ENCODE measurements at places on chromosomes 5 and 9.

GRCh38 chr5:151493665-151494064, 46.3 kb downstream of the SLC36A1 start:
- DNase-seq = no peak

- no peak for DNase-seq
Measured at GRCh38 chr9:24007185-24007584, 181.1 kb upstream of the ELAVL2 start.

GRCh38 chr9:136339173-136339957, 12.0 kb downstream of the GPSM1 start:
- DNase-seq = peak; percentile 34

DNA sequence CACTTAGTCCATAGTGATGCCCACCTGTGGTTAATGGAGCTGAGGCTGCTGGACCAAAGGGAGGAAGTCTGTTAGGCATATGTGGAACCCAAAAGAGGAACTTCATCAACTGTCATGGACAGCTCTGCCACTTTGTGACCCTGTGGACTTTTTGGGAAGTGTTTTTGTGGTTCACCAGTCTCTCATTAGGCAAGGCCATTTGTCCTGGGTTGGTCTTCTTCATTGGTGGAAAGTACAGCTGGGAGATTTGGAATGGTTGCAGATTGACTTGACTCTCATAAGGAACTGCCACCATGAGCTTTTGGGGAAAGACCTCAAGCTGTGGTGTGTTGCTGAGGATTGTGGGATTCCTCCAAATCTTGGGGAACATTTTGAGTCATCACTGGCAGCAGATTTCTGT, 31.9 kb upstream of the IL12B start:
- DNase-seq = no peak

GRCh38 chr5:24621792-24622191, 23.0 kb downstream of the CDH10 start:
- DNase-seq = peak; percentile 79

All from SHP77 (cell line).